ENCODE measurements at places on chromosomes 12 and 14. TPM values are rescaled to one million over a fixed set of nuclear protein-coding genes. Genes with fewer than 3 reads are reported as not detected.

AKAP3 gene
- polyA plus RNA-seq = 1.9 TPM

TAS2R46 gene
- polyA plus RNA-seq = not detected

NINJ2 gene
- 5.1 TPM for polyA plus RNA-seq

SLC10A1 gene
- not detected for polyA plus RNA-seq

GLT8D2 gene
- polyA plus RNA-seq = not detected

RNF212B gene
- not detected for polyA plus RNA-seq

- DNase-seq = no peak
Observed at GRCh38 chr14:94570440-94570839, 9.2 kb downstream of the SERPINA4 start.

DNA sequence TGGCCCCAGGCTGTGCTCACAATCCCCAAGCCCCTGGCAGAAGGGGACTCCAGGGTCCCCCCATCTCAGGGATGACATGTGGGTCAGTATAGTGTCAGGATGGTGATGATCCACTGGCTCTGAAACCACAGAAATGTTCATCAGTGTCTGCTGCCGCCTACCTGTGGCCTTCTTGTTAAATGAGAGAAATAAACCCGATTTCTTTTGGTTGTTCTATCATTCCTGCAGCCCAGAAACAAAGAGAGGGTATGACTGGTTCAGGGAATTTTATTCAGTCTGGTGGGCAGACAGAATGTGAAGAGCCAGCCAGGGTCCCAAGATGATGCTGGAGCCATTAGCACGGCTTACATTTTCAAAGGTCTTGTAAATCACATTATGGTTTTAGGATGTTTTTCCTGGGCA is 86.6 kb downstream of the CRADD start:
- DNase-seq = no peak

DNA sequence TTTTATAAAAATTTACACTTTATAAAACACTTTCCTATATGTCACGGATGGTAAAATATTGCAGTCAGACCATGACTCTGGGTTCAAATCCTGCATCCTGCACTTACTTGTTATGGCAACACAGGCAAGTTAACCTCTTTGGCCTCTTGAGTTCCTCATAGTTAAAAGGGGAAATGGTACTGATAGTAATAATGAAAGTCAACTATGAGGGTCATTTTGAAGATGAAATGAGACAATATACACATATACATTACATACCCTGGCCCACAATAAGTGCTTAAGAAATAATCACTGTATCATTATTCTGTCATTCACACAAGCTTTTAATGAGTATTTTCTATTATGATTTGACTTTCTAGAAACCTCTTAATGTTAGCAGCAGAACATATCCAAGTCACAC is 64.4 kb downstream of the C12orf42 start:
- no peak for DNase-seq

GRCh38 chr14:54652188-54652587 is 85.3 kb downstream of the SAMD4A start:
- DNase-seq = no peak

- no peak for DNase-seq
Observed at GRCh38 chr14:29671034-29671433, 256.6 kb downstream of the PRKD1 start.

Measured in naive thymus-derived CD8-positive, alpha-beta T cell (primary cell).